ENCODE measurements at places on chromosomes 13 and 19.

- DNase-seq: no peak
Measured at GRCh38 chr13:109180905-109181425, 551.6 kb downstream of the MYO16 start.

GRCh38 chr19:8806661-8807060, 25.4 kb downstream of the ZNF558 start:
- no peak for DNase-seq

- no peak for DNase-seq
Measured at GRCh38 chr19:31057476-31057875, 291.8 kb downstream of the TSHZ3 start.

DNA sequence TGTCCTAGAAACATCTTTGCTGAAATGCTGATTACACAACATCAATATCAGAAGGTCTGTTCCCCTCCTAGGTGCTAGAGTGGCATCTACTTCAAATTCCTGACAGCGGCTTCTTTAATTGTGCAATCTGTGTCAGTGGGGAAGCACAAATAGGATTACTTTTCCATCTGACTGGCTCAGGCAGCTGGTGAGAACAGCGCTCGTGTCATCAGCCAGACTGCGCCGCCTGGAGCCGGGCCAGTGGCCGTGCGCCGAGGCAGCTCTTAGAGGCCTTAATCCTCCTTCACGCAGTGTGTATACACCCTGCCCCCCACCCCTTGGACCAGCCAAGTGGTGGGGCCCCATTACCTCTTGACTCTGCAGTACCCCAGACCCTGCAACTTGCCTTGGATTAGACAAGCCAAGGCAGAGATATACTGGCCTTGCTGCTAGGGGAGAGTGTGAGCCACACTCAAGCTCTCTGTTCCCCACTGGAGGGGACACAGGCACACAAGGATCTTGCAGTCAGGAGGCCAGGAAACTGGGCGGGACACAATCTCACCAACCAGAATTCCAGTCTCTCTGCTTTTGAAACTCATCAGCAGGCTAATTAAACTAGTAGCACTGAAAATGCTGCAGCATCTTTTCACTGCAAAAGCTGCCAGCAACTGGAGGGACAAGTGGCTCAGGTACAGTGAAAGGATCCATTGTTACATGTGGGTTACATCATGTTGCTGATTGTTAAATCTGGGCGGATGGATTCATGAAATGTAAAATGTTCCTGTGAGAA, 48.9 kb upstream of the EPHX3 start:
- peak; percentile 40 for DNase-seq

GRCh38 chr13:40583738-40584137, 82.7 kb downstream of the FOXO1 start:
- no peak for DNase-seq
